Caki2 (cell line): ENCODE measurements at places on chromosomes 1 and 21. TPM values are rescaled to one million over a fixed set of nuclear protein-coding genes. Genes with fewer than 3 reads are reported as not detected.

OPTC gene
- not detected in 2 replicates for total RNA-seq

VASH2 gene
- total RNA-seq, result 0.17 and 0.74 TPM in 2 replicates

- DNase-seq, result no peak
Measured at GRCh38 chr1:37360011-37360410, 114.4 kb upstream of the ZC3H12A start.

GRCh38 chr1:30840904-30841598 is 67.5 kb downstream of the SDC3 start:
- DNase-seq, result no peak

DNA sequence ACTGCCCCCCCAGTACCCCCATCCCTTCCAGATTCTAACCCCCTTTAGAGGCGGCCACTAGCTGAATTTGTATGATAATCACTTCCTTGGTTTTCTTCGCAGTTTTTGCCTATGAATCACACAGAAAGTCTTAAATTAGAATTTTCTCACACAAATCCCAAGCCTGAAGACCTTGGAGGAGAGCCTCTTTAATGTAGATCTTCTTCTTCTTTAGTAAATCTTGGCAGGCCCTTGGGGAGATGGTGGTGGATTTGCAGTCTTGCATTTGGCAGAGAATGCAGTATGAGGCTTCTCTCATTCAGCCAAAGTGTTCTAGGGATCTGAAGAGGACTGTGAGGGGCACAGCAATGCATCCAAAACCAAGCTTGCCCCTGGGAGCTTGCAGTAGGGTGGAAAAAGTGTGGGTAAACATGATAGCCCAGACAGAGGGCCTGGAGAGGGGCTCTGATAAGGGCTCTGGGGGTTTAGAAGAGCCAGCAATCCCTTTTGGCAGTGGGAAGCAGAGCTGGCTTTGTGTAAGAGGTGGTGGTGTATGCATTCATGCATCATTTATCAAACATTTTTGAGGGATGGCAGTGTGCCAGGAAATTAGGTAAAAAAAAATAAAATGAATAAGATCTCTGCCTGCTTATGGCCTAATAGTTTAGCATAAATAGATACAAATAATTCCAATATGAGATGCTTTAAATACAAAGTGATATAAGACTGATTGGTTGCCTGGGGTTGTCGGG is 7.7 kb upstream of the CDC42 start:
- no peak for DNase-seq

GRCh38 chr1:220251272-220251671 is 21.0 kb downstream of the RAB3GAP2 start:
- no peak for DNase-seq

- no peak for DNase-seq
Measured at GRCh38 chr1:101389547-101389929, 152.7 kb downstream of the S1PR1 start.
